ENCODE measurements at places on chromosomes 4 and X.

DNA sequence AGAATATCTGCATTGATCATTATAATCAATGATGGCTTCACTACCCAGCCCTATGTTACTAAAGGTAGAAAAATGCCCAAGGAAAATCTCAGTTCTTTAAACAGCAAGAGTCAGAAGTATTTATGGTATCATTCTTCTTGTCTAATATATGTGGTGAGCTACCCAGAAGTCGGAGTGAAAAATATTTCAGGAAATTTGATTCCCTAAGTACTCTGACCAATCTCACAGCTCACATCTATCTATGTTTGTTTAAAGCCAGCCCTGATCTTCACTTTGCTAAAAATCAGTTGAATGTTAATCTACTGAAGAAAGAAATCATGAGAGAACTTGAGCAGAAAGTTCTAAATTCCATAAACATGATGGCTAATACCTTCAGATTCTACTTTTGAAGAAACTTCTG is 522.9 kb upstream of the SLIT2 start:
- DNase-seq = no peak

- DNase-seq = no peak
Observed at GRCh38 chr4:28435314-28435713, 1574.7 kb downstream of the STIM2 start.

DNA sequence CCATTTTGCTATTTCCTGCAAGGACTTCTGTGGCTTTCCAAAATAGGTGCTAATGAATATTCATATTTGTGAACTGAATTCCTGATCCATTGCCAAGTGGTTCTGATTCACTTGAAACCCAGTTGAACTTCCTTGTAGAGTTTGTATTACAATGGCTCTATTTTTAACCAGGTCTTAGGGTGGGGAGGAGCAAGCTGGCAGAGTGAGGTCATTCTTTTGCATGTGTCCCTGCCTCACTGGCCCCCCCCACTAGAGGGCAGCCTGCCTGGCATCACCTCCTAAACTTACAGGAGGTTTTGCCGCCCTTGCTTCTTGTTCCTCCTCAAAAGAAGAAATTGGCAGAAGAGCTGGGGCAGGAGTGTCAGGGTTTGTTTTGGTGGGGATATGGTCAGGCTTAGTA is 10.5 kb downstream of the PTTG2 start:
- DNase-seq = peak; percentile 89

DNA sequence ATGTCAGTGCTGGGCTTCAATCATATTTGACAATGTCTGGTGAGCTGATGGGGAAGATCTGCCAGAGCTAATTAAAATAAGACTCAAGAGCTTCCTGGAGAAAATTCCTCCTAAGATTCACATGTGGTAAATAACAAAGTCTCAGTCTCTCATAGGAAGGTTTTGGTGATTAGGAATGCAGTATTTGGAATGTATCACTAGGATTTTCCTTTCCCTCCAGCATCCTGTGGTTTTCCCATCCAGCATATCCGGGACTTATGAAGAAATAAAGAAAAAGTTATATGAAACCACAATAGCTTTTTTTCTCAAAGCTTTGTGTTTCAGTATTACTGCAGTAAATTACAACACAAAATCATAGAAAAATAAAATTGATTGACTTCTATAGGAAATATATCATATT is 1597.1 kb downstream of the ADGRL3 start:
- no peak for DNase-seq

DNA sequence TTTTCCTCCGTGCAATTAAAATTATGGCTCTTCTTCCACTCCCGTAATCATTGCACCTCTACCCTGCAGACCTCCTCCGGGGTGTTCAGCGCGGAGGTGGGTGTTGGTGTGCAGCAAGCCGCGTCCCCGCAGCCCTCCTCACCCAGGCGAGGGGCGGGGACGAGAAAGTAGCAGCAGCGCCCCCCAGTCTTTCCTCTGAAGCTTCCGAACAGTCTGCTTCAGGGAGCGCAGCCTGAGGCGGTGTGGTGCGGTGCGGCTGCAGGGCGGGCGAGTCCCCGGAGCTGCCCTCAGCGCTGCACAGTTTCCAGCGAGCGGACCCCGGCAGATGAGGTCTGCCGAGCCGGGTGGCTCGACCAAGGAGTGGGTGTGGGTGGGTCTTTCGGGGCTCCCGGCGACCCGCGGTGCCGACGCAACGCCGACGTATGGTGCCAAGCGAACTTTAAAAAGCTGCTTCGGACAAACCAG is at the start of gene FRAS1:
FRAS1 (plus strand) TSS at position 189 of the 465 bp plus-strand sequence. CDS start 687 bp downstream, outside the sequence.
- DNase-seq = no peak

GRCh38 chr4:175054980-175055379 is 136.8 kb downstream of the ADAM29 start:
- DNase-seq = no peak

DNA sequence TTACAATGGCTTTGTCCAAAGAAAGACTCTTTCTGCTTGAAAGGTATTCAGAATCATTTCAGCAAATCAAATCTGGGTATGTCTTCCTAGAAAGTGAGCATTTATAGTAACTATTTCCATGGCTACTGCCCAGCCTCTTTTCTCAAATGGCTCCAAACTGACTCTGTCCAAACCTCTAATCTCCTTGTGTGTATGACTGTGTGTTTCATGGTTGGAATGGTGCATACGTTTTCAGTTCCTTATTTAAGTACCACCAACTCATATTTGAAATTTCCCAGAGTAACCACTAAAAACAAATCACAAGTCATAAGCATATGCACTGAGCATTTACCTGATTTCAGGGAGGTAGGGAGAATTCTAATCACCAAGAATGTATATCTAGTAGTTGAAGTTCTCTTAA is 106.0 kb downstream of the TMEM144 start:
- DNase-seq = no peak

- DNase-seq = no peak
Observed at GRCh38 chrX:118207831-118208453, 91.3 kb upstream of the KLHL13 start.

DNA sequence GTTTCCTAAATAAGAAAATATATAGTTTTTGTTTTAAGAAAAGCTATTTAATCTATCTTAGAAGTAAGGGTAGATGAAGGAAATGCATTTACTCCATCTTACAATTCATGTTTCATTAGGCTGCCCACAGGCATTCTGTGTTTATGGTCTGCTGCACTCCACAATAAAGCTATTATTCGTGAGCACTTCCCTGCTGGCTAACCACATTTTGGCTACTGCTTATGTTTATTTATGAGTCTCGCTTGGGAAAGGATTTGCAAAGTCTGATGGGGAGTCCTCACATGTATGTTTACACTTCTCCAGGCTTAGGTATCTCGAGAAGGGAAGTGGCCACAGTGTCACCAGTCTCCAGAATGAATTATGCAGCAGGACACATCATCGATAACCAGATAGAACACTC is 260.8 kb upstream of the VCX start:
- DNase-seq = no peak

- DNase-seq = no peak
Observed at GRCh38 chr4:7328913-7329638, 105.7 kb downstream of the PSAPL1 start.

GRCh38 chrX:32024072-32024471 is 952.2 kb upstream of the FTHL17 start:
- no peak for DNase-seq

DNA sequence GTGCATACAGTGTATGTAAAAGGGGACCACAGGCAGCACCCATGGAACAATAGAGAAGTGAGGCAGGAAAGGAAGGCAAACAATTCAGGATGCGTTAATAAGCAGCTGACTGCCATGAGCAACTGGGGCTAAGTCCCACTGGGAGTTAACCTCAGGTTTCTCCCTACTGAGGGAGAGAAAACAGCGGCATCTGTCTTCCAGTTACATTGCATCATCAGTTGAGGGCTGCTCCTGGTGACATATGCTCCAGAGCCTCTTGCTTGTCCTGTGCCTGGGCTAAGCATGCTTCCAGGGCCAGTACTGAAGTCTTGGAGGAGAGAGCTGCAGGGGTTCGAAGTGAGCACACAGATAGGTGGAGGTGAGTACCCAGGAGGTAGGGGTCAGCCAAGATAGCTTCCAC is 24.3 kb downstream of the RAI2 start:
- DNase-seq = no peak

DNA sequence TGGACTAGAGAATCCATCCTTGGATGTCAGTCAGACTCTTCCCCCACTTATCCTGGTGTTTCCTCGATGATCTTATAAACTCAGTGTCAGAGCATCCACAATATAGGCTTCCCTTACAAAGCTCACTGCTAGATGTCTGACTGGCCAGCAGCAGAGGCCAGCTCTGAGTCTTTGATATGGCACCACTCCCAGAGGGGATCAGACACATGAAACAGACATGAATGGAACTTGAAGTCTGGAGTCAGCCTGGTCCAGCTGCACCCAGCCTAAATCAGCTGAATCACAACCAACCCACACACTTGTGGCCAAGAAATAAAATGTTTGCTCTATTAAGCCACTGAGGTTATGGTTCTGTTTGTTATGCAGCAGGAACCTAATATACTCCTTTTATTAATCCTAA is 129.6 kb upstream of the MED14 start:
- DNase-seq = no peak

DNA sequence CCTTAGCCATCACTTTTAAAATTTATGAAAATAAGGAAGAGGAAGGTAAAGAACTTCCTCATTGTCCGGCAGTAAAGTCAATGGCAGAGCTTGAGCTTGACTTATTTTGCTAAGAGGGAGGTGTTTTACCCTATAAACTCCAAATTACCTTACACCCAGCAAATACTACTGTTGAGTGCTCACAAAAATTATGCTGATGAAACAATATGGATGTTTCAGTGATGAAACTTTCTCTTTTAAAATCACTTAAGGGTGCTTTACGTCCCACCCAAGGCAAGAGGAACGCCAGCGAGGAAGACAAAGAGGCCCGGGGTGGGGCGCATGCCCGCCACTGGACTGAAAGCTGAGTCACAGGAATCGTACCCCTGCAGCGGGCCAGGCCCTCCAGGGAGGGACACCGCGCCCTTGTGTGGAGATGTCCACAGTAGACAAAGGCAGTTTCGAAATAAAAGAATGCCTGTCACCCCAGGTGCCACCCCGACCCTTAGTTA is 560 bp upstream of the TMSB4X start:
- peak; percentile 69 for DNase-seq

GRCh38 chrX:123184866-123185276 is 793 bp downstream of the GRIA3 start:
- DNase-seq = no peak

DNA sequence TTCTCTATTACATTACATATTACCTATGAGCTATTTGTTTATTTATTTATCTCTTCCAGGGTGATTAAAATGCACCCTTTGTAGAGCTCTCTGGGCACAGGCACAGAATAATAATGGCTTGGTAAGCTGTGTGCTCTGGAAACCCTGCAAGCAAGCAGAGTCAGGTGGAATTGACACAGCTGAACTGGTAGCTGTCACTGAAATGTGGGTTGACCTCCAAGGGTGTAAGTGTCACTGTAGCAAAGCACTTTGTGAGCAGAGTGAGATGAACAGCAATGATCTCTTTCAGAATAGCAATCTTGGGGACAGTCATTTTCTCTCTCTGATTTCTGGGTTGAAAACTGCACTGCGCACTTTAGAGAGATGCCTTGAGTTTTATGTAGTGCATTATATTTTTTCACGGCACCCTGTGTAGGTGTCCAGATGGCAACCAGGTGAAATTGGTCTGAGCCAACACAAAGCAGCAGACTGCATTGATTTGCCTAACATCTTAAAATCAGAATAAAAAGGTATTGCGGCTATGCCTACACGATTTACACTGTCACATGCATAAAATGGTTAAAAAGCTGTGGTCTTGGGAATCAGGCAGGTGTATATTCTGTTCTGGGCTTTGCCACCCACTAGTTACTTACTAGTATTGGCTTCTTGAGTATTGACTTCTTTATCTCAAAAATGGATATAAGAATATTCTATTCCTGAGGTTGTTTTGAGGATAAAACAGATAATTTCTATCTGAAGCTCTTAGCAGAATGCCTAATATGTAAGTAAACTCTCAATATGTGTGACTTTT is 450.3 kb downstream of the RAPGEF2 start:
- DNase-seq = no peak

DNA sequence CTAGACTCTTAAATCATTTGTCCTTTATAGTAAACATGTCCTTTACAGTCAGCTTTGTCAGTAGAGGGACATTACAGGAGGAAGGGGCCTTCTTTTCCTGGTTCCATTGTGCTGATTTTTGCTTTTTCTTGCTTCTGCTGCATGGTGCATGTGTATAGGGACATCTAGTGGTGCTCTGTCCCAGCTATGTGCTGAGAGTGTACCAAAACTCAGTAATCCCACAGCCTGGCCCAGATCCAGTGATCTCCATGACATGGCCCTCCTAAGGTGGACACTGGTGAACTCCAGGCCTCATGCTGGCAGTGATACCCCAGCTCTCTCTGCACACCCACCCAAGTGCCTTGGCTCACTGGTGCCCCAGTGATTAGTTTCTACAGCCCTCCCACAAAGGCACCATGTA is 45.2 kb downstream of the MAGEB17 start:
- no peak for DNase-seq

DNA sequence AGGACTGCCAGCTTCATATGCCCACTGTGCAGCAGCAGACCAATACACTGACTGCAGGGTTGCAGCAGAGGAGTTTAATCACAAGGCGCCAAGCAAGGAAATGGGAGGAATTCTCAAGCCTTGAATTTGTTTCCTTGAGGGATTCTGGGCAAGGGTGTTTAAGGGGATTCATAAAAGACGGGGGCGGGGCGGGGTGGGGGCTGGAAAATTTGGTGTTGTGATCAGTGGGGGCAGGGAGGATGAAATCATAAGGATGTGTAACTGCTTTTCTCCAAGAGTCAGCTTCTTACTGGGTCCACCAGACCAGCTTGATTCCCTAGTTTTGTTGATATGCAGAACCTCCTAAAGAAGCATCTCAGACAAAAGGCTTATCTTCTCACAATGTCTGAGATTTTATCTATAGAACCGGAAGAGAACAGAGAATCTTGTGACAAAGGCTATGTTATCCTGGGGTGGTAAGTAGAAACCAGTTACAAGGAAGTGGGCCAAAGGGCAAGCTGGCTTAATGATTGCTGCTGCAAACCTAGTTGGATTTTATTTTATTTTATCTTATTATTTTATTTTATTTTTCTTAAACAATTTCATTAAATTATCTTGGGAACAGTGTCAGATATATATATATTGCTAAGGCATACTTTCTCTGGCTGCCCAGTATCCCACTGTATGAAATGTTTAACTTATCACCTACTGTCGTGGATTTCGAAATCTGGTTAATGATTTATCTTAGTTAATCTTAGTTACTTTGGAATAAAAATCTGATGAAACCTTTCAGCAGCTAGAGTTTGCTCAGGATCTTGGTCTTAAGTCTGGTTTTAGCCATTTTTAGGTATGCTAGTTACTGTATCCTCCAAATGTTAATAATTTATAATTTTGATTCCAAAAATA is 276.4 kb downstream of the RPA4 start:
- DNase-seq = no peak

DNA sequence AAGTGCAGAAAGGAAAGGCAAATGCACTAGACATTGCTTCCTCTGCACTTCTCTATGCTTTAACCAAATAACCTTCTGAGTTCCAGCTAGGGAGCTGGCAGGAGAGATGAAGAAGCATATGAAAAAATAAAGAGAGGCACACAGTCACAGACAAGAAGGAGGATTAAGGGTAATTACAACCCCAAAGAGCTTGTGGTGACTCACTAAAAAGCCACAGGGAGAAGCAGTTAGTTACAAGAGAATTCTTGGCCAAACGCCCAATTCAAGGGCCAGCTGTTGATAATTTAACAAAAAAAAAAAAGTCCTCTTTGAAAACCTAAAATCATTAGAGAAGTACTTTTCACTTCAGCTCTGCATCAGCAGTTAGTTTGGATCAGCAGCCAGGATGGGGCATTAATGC is 478.0 kb downstream of the KCNIP4 start:
- no peak for DNase-seq
